Left renal pelvis (tissue), 4 donors: ENCODE measurements at places on chromosomes 2 and 18. TPM values are rescaled to one million over a fixed set of nuclear protein-coding genes. Genes with fewer than 3 reads are reported as not detected.

The WNT6 gene
- 0.20 TPM for polyA plus RNA-seq

The RUFY4 gene
- polyA plus RNA-seq, result 0.37 TPM

The LHCGR gene
- polyA plus RNA-seq, result 0.24 TPM

DNA sequence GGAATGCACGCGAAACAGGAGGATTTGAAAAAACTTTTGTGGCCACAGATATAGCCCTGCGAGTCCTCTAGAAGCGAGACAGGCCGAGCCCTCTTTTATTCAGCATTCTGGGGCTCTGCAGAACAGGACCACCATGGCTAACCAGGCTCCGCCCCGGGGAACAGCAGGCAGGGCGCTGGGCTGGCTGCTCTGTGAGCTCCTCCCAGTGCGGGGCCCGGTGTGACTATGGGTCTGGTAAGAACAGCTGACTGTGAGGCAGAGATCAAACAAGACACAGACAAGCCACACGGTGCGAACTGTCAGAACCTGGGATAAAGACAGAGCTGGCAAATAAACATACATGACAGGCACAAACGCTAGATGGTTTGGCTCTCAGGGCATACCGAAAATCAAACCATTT is 15.5 kb downstream of the PXDN start:
- no peak for DNase-seq

DNA sequence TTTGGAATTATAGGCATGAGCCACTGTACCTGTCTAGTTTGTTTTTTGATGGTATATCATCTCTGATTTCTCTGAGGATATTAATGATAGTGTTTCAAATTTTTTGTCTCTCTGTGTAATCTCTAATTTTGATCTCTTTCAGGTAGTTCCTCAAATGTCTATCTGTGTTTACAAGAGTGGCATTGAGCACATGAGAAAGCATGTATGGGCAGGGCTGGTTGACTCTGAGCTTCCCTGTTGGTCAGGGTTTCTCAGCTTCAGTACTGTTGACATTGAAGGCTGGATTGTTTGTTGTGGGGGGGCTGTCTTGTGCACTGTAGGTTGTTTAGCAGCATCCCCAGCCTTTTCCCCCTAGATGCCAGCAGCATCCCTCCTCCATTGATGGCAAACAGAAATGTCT is 79.9 kb downstream of the TMEM247 start:
- DNase-seq, result no peak
